ENCODE measurements at places on chromosomes 12 and 14. TPM values are rescaled to one million over a fixed set of nuclear protein-coding genes. Genes with fewer than 3 reads are reported as not detected.

The ZBTB25 gene
- 5.9 TPM for total RNA-seq

The KRT85 gene
- total RNA-seq: not detected

The PPP4R4 gene
- 0.82 TPM for total RNA-seq

The NPFF gene
- not detected for total RNA-seq

The KLHL33 gene
- 1.9 TPM for total RNA-seq

The TRPV4 gene
- 3.5 TPM for total RNA-seq

The SDR9C7 gene
- total RNA-seq: 0.51 TPM

The PKP2 gene
- total RNA-seq: 8.8 TPM

The MYF5 gene
- 48.5 TPM for total RNA-seq

The CAPS2 gene
- 8.9 TPM for total RNA-seq

The LHX5 gene
- not detected for total RNA-seq

The CTSG gene
- 4.3 TPM for total RNA-seq
